ENCODE measurements at places on chromosomes 2 and 18.

GRCh38 chr18:31574359-31574758 is 17.3 kb upstream of the TTR start:
- no peak for ATAC-seq

DNA sequence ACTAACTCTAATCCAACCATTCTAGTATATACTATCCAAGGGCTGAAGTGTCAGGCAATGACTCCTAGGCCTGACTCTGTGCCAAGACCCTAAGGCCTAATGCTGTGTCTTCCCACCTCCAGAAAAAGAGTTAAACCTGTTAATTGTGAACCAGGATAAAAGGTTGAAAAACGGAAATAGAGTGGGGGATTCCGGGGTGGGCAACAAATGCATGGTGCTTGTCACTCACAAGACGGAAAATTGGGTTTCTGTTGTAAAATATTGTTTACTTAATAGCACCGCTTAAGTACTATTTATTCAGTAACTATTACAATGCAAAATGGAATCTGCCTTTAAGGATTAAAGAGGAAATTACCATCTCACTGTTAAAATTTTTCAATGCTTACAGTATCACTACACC is 3.2 kb downstream of the STK17B start:
- ATAC-seq, result no peak

- ATAC-seq, result no peak
These were observed 316.5 kb downstream of the EN1 start for GRCh38 chr2:118530976-118531375.

GRCh38 chr18:13434854-13435253 is 216.3 kb downstream of the LDLRAD4 start:
- ATAC-seq, result no peak

DNA sequence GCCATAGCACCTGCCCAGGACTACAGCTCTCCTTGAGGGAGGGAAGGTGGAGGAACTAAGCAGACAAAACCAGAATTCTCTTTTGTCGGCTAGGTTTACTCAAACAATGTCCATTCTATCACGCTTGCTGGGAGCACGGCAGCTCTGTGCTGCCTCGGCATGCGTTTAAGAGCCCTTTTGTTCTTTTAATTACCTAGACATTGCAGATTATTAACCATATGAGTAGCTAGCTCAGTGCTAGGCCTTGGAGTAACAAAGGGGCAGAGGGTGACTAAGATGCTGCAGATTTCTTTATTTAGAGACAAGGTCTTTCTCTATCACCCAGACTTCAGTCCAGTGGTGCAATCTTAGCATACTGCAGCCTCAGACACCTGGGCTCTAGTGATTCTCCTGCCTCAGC is 11.1 kb downstream of the MSGN1 start:
- ATAC-seq, result no peak

GRCh38 chr2:60406192-60406591 is 147.3 kb downstream of the BCL11A start:
- no peak for ATAC-seq

DNA sequence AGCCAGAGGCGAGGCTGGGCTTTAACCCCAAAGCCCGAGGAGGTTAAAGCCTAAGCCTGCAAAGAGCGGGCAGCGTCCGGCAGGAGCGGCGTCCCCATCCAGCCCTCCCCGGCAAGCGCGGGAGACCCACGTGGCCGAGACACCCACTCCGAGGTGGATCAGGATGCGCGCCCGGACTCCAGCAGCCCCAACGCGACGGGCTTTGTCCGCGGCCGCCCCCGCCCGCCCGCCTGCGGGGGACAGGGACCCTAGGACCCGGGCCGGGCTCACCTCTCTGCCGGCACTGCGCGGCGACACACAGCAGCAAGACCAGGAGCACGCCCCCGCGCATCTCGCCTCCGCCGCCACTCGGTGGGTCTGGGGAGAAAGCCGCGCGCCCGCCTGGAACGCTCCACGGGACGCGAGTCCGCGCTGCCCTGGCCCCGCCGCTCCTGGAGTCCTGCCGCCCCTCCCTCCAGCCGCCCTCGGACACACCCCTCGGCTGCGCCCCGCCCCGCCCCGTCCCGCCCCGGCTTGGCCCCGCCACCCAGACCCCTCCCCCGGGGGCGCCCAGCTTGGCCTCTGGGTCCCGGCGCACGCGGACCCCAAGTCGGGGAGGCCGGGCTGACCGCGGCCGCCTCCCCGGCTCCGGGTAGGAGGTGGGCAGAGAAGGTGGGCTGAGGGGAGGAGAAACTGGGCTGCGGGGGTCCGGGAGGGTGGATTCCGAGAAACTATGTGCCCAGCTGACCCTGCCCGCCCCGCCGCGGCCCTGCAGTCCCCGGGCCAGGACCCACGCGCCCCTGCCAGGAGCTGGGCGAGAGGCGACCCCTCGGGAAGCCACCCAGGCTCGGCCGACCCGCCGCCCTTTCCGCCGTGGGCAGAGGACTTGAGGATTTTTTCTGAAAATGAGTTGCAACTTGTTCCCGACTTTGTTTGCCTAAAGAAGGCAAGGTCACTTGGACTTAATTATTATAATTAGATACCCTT is at the start of gene LAMA1:
Gene LAMA1 (minus strand): TSS at position 408 of the 966 bp plus-strand sequence. CDS start 77 bp downstream, at position 331.
- ATAC-seq, result peak; percentile 84

DNA sequence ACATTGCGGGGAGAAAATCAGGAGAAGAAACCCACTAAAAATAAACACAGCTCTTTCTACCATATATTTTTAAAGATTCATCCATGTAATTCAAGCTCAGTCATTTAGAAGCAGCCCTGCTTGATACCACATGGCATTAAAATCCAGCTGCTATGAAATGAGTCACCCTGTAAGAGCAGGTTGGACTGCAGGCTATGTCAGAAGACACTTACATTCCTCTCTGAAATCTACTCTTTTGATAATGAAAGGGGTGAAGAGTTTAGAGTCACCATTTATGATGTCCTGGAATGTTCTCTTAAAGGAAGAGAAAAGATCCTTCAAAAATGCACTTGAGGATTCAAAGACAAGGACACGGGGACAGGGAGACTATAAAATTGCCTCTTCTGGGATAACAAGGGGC is 100.6 kb upstream of the APCDD1 start:
- peak; percentile 67 for ATAC-seq

- ATAC-seq, result no peak
These were observed 39.3 kb upstream of the EDAR start for GRCh38 chr2:109028277-109028676.

DNA sequence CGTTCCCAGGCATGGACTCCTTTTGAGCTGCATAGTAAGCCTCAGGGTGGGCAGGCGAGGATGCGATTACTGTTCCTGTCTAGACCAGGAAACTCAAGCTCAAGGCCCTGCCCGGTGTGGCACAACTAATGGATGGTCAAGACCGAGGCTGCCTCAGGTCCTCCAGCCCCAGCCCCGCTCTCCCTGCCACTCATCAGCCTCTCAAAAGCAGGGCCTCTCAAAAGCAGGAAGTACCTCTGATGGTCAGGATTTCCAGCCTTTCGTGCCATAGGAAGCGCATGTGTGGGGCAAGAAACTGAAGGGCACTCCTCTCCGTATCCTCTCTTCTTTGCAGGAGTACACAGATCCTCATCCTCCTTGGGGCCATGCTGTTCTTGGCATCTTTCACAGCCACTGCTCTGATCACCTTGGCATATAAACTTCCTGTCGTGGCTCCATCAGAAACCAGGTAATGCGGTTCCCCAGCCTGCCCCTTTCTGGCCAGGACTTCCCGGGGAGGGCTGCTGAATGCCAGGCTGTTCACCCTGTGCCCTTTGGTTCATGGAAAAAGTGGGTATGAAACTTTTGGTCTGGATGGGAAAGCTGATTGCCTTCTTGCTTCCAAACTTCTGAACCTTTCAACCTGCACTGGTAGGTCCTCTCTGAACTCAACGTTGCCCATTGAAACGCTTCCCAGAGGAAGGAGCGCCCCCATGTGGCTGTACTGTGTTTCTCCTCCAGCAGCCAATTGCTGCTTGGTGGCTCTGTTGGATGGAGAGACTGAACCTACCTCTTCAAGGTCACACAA is 82.8 kb upstream of the SEC11C start:
- ATAC-seq, result no peak

DNA sequence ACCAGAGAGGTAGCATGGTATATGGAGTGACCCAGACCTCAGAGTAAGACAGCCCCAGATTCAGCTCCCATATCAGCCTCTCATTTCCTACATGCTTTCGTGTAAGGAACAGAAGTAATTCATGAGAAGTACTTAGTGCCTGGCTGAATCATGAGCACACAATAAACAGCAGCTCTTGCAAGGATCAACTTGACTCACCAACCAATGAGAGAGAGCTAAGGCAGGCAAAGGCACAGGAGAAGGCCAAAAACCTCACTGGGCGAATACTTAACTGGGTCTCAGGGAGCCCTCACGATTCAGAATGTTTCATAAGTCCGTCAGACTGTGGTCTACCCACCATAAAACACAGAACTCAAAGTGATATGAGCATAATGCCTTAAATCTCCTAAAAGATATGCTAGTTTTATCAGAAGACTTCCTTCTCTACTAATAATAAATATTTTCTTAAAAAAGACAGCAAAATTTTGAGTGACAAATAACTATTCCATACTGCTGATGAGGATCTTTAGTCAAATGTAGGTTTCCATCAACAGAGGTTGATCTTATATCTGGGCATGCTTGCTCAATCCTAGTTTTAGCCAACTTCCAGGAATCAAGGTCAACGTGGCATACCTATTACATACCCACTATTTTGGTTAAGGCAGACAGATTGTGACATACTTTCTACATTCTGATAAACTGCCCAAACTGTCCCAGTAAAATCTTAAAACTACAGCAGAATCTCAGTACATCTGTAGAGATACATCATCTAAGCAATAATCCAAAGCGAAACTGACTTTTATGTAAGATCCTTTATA is 34.9 kb downstream of the IMMT start:
- no peak for ATAC-seq

- ATAC-seq, result no peak
These were observed 132.2 kb upstream of the SMAD7 start for GRCh38 chr18:49082714-49083688.

- ATAC-seq, result no peak
These were observed 8.9 kb downstream of the ARHGAP25 start for GRCh38 chr2:68743531-68743930.

GRCh38 chr2:25388491-25388890 is 46.8 kb upstream of the DNMT3A start:
- no peak for ATAC-seq

- peak; percentile 60 for ATAC-seq
These were observed 762 bp upstream of the GAD1 start for GRCh38 chr2:170815746-170816503.

GRCh38 chr2:21836719-21837118 is 713.0 kb downstream of the TDRD15 start:
- no peak for ATAC-seq

DNA sequence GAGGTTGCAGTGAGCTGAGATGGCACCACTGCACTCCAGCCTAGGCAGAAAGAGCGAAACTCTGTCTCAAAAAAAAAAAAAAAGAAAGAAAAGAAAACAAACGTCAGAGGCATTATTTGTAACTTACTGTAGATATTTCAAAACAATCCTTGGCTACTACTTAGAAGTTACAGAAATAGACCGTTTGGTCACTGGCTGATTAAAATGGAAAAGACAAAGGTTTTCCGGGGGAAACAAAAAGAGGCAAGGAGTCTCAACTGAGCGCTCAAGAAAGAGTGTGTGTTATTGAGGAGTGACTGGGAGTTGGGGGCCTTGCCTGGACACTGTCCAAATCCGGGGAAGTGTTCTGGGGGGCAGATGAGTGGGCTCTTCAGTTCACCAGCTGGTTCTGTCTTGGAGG is 47.6 kb downstream of the TEX44 start:
- ATAC-seq, result no peak

GRCh38 chr18:5073026-5073944 is 123.8 kb downstream of the AKAIN1 start:
- ATAC-seq, result peak; percentile 38

GRCh38 chr2:209529579-209529978 is 105.7 kb downstream of the MAP2 start:
- ATAC-seq, result no peak

- no peak for ATAC-seq
These were observed 87.2 kb downstream of the LPIN1 start for GRCh38 chr2:11833601-11834000.

GRCh38 chr2:216880509-216881184 is 20.8 kb upstream of the TNP1 start:
- ATAC-seq, result peak; percentile 82

- peak; percentile 8 for ATAC-seq
These were observed 496 bp downstream of the SUCLG1 start for GRCh38 chr2:84458551-84459017.

- ATAC-seq, result no peak
These were observed 10.2 kb downstream of the PROKR1 start for GRCh38 chr2:68653538-68653982.

DNA sequence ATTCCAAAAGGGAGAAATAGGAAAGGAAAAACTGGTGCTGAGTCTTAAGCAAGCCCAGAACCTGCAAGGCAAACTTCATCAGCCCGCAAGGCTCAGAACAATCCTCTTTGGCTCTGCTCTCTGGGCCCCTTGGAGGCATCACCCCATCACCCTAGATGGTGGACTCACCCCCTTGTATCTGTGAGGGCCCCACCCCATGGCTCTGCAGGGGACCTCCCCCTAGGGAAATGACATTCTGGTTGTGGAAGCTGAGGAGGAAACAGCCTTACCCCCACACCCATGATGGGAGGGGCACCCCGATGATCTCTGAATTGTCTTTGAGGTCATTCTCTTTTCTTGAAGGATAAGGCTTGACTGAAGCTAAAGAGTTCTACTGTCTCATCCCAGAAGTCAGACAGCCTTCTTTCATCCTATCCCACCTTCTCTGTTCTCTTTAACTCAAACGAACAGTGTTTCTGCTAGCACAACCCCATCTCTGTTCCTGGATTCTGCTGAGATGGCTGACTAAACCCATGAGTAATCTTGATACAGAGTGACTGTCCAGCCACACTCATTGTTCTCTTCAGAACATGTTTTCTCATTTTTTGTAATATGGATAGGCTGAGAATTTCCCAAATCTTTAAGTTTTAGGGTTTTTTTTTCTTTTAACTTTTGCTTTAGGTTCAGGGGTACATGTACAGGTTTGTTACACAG is 492.1 kb upstream of the MYT1L start:
- ATAC-seq, result no peak

DNA sequence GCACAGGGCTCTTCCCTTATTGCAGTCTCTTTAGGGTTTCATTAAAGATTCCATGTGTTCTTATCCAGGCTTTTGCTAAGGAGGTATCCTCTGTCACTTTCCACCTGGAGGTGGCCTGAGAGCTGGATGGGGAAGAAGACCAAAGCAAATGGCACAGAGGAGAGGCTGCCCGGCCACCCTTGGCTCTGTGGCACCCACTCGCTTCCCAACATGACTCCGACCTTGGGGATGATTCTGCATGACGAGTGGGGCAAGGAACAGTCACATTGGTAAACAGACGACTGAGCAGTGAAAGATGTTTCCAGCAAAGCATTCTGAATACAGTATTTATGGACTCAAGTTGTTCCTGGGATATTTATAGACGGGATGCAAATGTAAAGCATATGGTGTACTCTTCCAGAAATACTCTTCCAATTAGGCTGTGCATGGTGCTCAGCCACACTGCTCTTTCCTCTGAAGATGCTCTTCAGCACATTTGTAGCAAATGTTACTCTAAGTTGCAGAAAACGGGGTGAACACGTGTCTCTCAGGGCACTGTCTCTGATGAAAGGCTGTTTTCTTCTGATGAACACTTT is 377.1 kb upstream of the HS6ST1 start:
- no peak for ATAC-seq
